ENCODE measurements at places on chromosomes 12 and 14.

DNA sequence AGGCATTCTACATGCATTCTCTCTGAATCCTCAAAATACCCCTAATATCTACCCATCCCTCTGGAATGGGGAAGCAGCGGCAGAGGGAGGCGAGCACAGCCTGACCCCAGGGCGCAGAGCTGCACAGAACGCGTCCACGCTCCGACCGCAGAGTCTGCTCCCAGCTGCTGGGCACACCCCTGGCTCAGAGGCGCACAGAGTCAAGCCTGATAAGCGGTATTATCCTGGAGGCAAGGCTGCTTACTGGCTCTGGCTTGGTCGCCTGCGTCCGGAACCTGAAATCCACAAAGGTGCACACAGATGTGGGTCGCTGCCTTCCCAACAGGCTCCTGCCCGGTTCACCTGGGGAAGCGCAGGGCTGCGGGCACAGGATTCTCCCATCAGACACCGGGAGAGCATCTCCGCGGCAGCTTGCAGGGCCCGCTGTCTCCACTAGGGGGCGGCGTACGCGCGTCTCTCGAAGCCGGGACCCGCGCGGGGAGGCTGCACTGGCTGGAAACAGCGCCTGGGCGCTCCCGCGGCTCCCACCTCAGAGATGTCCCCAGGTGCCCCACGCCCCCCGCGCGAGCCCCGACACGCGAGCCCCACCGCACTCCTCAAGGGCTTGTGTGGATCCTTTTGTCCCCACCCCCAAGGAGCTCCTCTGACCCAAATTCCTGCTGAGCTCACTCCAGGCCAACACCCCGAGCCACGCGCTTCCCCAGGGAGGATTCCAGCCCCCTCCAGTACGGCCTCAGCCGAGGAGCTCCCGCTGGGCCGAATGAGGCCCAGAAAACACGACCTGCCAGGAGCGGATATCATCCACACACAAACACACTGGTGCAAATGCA is 120.1 kb upstream of the FZD10 start:
- no peak for DNase-seq

DNA sequence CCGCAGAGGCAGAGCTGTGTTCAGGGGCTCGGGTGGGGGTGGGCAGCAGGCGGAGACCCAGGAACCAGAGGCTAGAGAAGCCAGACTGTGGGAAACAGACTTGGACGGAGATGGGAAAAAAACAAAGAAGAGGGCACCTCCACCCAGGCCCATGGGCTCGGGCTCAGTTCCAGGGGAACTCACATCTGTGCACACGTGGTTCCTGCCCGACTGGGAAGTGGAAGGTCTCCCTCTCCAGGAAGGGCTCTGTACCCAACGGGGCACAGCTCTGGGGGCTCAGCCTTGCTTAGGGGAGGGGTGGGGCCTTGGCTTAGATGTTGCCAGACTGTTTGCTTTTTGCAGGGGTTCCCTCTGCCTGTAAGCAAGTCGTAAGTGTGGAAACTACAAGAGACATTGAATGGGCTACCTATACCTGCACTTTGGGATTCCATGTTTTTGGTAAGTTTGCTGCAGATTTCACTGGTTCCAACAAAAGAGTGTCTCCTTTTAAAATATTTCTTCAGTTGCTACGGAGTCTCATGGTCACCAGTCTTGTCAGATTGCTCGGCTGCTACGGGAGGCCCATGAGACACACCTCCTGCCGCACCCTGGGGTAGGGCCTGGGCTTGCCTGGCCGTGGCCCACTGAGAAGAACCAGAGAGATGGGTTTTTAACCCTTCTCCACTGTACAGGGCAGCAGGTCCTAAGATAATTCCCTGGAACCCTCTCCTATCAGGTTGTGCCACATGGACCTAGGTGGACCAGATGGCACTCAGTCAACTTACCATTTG is 127.6 kb upstream of the EVL start:
- DNase-seq = no peak

DNA sequence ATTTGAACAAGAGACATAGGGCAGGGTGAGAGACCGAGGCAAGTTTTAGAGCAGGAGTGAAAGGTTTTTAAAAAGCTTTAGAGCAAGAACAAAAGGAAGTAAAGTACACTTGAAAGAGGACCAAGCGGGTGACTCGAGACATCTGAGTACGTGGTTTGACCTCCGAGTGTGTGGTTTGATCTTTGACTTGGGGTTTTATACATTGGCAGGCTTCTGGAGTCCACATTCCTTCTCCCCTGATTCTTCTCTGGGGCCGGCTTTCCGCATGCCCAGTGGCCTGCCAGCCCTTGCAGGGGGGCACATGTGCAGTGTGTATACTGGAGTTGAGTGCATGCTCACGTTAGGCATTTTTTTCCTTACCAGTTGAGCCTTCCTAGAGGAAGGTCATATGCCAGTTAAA is 96.3 kb downstream of the SLC15A4 start:
- DNase-seq = no peak

DNA sequence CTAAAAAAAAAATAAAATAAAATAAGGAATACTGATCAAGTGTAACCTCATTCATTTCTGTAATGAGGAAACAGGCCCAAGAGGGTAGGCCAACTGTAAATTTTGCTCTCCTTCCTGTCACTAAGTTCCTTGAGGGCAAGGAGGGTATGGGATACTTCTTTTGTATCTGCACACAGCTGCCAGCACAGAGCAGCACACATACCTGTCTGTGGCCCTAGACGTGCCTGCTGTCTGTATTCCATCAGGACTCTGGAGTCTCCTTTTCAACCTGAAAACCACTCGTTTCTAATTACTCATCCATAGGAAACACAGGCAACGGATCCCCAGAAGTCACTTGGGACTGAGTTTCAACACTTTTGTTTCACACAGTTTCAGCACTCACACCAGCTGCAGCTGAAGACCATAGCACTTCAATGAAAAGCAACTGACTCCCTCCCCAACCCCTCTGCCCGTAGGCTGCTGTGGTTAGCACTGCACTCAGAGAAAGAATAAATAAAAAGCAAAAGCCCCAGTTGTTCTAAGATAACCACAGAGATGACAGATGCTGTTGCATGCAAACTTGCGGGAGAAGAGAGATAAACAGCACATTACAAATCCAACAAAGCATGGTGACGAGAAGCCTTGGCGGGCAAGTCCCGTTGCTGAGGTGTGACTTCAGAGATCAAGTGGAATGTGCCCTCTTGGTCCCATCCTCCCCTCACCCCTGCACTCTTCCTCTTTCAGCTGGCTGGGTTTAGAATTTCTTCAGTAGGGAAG is 24.9 kb downstream of the CRACR2A start:
- DNase-seq = no peak

DNA sequence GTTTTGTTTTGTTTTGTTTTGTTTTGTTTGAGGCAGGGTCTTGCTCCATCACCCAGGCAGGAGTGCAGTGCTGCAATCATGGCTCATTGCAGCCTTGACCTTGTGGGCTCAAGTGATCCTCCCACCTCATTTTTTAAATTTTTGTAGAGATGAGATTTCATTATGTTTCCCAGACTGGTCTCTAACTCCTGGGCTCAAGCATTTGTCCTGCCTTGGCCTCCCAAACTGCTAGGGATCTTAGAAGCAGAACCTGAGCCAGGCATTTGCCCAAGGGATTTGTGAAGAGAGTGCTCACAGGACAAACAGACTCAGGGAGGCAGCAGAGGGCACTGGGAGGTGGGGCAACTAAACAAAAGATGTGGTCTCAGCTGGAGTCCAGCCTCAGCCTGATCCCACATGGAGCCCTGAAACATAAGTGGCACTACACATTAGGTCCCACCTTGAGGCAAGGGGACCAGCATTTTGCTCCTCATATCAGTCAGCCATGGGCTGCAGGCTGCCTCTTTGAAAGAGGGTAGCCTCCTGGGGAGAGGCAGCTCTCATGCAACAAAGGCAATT is 86.2 kb upstream of the CMKLR1 start:
- DNase-seq = no peak

DNA sequence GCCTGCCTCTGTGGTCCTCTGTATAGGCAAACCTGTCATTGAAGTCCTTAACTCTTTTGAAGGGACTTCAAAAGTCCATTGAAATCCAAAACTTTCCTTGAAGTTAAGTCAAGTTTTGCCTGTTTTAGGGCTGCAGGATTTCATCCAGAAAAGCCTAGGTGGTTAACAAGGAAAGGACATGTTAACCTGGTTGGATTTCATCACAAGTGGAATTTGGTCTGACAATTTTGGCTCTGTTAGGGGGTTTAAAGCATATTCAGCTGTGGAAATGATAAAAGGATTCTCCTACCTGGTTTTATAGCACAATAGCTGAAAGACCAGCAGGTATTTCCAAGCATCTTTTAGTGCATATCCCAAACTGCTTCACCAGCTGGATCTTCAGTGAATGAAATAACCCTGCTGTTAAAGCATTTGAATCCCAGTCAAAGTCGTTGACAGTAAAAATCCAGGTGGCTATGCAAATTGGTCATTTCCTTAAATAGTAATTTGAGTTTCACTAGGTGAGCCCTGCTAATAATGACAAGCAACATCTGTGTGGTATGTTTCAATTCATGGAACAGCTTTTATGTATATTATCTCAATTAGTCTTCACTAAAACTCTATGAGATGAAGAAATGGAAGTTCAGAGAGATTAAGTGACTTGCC is 400.5 kb downstream of the ETNK1 start:
- no peak for DNase-seq

- DNase-seq = no peak
Observed at GRCh38 chr12:67662910-67663538, 14.5 kb downstream of the DYRK2 start.

GRCh38 chr12:22116376-22116775 is 70.4 kb downstream of the CMAS start:
- DNase-seq = no peak

DNA sequence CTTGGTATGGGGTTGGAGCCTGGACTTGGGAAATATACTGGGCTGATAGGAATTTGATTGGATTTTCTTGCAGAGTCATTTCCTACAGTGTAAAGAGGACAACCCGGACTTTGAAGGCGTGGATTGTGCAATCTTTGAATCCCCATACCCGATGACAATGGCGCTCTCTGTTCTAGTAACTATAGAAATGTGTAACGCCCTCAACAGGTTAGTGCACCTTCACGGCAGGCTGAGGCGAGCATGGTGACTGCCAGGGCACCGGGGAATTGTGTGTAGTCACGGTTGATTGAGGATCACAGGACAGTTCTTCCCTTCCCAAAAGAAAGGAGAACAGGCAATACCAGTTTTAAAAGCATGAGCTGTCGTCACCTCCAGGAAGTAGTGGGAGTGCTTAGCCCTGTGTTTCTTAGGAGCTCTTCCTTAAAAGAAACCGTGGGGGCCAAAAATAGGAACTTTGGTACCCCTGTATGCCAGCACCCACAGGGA is 58.3 kb downstream of the ANAPC7 start:
- DNase-seq = no peak

- no peak for DNase-seq
Observed at GRCh38 chr12:6424866-6425265, 19.9 kb upstream of the CD27 start.

DNA sequence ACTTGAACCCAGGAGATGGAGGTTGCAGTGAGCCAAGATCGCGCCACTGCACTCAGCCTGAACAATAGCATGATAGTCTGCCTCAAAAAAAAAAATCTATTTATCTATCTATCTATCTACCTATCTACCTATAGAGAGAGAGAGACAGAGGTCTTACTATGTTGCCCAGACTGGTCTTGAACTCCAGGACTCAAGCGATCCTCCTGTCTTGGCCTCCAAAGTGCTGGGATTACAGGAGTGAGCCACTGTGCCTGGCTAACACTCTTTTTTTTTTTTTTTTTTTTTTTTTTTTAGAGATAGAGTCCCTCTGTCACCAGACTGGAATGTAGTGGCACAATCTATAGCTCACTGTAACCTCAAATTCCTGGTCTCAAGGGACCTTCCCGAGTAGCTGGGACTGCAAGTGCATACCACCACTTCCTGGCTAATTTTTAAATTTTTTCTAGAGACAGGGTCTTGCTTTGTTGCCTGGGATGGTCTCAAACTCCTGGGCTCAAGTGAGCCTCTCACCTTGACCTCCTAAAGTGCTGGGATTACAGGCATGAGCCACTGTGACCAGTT is 1.9 kb downstream of the FAM186A start:
- DNase-seq = no peak

- no peak for DNase-seq
Observed at GRCh38 chr12:26056335-26056734, 68.5 kb downstream of the BHLHE41 start.

GRCh38 chr14:39369029-39369428 is 63.2 kb downstream of the FBXO33 start:
- no peak for DNase-seq

GRCh38 chr12:104494137-104494792 is 37.5 kb downstream of the CHST11 start:
- no peak for DNase-seq

DNA sequence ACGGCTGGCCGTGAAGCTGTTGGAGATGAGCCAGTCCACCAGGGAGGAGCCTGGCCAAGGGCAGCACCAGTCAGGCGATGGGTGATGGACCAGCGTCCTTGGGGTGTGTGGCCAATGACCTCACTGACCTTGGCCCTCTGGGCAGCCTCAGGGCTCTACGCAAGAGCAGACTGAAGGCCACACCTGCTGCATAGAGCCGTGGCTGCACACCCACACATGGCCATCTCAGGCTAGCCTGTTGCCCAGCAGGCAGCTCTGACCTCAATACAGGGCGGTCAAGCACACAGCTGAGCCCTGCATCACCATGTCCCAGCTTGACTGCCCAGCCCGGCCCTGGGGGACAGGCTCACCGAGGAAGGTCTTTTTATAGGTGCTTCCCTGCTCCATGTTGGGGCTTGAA is 19.2 kb downstream of the PLEK2 start:
- no peak for DNase-seq

GRCh38 chr12:104480012-104480411 is 23.3 kb downstream of the CHST11 start:
- no peak for DNase-seq

DNA sequence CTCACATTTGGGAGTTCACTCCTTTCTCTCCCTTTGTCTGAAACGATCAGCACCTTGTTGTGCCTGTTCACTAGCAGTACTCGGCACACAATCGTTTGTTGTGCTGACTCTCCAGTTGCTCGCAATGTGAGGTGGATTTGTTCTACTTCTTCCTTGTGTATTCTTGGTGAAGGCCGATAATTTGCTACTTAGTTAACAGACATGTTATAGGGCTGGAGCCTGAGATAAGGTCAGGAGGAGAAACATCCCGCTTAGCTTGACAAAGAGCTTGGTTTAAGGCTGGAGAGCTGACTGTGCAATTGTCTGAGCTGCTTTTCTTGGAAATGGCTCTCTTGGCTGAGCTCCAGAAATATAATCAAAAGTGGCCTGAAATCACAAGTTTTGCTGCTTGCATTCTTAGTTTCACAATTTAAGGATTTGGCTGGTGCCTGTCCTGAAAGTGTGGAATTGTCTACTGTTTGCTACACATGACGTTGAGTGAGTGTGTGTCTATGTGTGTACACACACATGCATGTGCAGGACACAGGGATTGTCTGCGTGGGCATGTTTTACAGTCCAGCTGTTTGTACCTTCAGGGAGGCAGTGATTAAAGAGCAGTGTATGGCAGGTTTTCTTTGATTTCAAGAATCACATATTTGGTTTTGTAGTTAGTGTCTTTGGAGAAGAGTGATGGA is 77.7 kb downstream of the ARF6 start:
- peak; percentile 74 for DNase-seq

DNA sequence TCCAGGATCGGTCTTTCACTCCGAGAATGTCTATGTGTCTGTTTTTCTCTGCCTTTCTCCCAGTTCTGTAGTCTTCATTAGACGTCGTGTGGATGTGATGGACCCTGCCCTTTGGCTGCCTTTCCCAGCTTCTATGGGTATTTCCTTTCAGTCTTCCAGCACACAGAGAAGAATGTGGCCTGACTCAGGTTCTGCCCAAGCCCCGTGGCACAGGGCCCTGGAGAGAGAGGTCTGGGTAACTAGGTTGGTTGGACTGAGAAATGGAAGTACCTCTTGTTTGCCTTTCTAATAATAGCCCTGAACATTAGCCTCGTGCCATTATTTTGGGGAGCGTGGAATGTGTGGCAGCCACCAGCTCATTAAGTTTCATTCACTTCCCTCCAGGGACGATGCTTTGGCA is 3.8 kb downstream of the FOXJ2 start:
- no peak for DNase-seq
